Sigmoid colon (tissue), 7 donors: ENCODE measurements at places on chromosomes 7 and 10. TPM values are rescaled to one million over a fixed set of nuclear protein-coding genes. Genes with fewer than 3 reads are reported as not detected.

NME8 gene
- 0.36 TPM for total RNA-seq

DNA sequence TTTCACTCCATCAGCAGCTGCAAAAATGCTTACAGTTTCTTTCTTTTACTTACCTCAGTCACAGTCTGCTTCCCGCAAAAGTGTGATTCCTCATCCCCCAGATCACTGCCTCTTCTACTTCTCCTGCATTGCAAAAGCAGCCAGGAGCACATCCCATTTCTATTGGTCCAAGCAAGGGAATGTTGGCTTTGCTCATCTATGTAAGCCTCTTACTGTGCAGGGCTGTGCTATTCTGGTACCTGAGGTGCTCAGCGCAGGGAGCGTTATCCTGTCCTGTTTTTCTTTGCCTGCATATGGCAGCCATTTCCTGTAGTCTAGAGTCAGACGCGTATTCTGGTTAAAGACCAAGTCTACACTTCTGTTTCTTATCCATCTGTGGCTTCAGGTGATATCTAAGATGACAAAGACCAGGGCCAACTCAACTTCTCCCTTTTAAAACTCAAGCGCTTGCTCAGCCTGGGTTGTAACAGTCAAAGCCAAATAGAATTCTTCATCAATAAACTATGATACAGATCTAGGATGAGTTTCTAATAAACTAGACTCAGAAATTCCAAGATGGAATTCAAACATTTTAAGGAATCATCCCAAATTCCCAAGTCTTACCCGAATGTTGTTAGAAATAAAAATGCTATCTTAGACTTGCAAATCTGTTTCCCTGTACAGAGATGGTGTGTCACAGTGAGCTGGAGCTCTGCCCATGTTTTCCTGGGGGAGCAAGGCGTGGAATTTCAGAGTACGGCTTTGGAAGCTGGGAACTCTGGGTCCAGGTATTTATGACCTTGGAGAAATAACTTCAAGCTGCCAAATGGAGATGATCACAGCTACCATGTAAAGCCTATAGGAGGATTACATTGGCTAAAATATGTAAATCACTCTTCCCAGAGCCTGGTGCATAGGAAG lies 6.1 kb upstream of the RBM17 start:
- no peak for DNase-seq

DNA sequence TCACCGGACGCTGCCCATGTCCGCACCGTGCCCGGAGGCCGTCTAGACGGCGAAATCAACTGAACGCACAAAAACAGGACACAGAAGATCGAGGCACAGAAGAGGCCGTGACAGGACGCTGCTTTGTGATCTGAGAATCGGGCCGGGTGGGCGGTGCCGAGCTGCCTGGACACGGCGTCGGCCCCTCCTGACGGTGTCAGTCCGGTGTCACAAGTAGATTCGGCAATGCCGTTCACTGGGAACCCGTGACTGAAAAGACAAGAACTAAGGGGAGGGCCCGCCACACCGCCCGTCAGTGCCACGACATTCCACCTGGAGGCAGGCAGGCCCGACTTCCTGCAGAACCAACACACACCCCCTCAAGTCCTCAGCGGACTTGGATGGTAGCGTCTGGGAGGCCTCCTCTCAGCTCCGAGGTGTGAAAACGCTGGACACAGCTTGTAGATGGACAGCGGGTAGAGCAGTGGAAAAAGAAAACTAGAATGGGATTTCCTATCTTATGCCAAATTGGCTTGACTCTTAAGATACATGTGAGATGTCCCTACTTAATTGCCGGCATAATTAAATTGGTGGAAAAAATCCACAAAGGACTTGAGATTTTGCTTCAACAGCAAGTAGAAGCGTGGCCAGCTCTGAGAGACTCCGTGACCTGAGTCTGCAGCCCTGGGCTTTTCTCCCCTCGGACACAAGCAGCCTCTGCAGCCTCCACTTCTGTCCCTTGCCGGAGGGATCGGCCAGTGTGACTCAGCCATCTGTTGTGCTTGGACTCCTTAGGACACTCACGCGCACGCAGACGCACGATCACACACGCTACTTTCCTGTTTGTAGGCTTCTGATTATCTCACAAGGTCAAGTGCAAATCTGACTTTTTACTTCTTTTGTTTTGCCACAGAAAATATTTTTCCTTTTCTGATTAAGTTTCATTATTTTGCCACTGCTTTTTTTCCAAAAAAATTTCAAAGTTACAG lies 269.0 kb downstream of the DIP2C start:
- no peak for DNase-seq

ADGRA1 gene
- total RNA-seq: under 0.01 TPM

- no peak for DNase-seq
Observed at GRCh38 chr7:43538404-43538771, 44.5 kb upstream of the STK17A start.

CAMK1D gene
- total RNA-seq: 10.2 TPM

GRCh38 chr7:18421297-18422002 lies 74.1 kb upstream of the HDAC9 start:
- no peak for DNase-seq

AGR3 gene
- total RNA-seq: not detected

LRGUK gene
- total RNA-seq: 0.28 TPM

DNA sequence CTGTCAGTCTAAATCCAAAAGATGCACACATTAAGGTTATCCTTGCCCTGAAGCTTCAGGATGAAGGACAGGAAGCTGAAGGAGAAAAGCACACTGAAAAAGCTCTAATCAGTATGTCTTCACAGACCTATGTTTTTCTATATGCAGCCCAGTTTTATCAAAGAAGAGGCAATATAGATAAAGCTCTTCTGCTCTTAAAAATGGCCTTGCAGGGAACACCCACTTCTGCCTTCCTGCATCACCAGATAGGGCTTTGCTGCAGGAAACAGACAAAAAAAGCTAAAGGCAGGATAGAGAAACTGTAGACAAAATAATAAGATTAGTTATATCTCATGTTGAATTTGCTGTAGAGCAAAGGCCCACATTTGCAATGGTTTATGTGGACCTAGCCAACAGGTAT lies 14.9 kb upstream of the IFIT1B start:
- no peak for DNase-seq

GRCh38 chr10:6033954-6034353 lies 28.2 kb downstream of the IL2RA start:
- peak; percentile 20 for DNase-seq

CTAGE4 gene
- total RNA-seq: 1.8 TPM

DNA sequence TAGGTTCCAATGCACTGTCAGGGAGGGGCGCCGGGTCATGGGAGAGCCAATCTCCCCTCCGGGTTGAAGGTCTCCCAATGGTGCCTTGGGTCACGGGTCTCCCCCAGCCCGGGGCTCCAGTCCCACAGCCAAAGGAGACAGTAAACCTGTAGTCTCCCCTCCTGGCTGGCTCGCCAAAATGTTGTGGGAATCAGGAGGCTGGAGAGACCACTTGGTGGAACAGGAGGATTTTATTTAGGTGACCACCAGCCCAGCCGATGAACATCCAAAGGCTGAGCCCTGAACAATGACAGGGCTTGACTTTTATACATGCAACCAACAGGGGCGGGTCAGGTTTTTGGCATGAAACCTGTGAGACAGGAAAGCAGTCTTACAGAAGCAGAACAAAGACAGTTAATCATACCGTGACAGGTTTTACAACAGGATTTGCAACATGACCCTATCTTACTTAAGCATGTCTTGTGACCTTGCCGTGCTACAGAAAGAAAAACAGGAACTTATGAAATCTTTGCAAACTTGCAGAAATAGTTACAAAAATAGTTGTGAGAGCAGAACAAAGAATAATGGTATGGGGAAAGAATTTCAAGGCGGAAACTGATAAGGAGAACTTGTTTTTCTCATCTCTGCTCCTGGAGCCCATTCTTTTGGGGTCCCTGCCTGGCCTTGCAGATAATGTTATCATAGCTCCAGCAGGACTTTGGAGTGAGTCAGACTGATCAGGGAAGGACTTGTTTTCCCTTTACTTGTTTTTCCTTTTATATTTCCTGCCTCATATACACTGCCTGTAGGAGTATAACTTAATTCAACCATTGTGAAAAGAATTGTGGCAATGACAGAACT lies 7.1 kb downstream of the ERV3-1 start:
- no peak for DNase-seq

MACROH2A2 gene
- total RNA-seq: 14.9 TPM

GRCh38 chr7:156768698-156769472 lies 124.1 kb downstream of the LMBR1 start:
- no peak for DNase-seq

WNT8B gene
- not detected for total RNA-seq

GRCh38 chr7:156861212-156861611 lies 31.8 kb downstream of the LMBR1 start:
- no peak for DNase-seq

DNA sequence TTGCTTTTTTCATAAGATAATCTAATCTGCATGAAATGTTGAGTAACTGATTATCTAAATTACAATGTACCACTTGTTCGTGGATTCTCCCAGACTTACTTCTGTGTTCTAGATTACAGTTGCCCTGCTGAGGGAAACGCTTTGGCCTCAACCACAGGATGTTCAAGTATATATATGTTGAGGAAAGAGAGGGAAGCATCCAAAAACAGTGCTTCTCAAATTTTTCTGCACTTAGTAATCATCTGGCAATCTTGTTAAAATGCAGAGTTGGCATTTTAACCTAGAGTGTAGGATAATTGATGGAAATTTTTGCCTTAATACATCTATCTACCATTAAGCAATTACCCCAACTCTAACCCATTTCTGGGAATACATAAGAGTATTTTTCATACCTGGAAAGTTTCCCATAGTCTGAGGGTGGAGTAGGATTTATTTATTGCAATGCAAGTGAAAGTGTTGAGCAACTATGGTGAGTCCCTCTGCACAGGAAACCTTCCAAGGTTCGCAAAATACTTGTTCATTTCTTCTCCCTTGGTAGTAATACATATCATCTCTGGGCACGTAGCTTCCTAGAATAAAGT lies 59.6 kb upstream of the C1GALT1 start:
- no peak for DNase-seq

NEUROG3 gene
- total RNA-seq: not detected

DYNC1I1 gene
- 37.8 TPM for total RNA-seq

RBP4 gene
- 16.8 TPM for total RNA-seq

FGFBP3 gene
- total RNA-seq: 0.27 TPM

GRCh38 chr10:47335906-47336305 lies 12.3 kb upstream of the RBP3 start:
- peak; percentile 30 for DNase-seq

DNA sequence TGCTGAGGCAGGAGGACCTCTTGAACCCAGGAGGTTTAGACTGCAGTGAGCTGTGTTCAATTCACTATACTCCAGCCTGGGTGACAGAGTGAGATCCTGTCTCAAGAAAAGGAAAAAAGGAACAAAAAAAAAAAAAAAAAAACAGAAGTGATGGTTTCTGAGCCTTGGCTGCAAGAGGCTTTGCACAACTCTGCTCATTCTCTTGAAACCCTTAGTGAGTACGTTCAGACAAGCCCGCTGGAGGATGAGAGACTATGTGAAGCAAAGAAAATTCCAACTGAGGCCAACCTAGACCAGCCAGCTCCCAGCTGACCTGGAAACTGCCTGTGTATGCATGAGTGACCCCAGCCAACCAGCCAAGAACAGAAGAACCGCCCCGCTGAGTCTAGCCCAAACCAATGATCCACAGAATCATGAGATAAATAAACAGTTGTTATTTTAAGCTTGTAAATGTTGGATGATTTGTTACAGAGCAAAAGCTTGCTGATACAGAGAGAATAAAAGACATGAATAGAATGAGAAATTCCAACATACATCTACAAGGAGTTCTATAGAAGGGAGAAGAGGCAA lies 50.6 kb upstream of the FZD9 start:
- no peak for DNase-seq

GRCh38 chr7:103009466-103010185 lies 65.0 kb downstream of the FBXL13 start:
- no peak for DNase-seq

SEC31B gene
- 19.4 TPM for total RNA-seq

ITGB8 gene
- total RNA-seq: 21.2 TPM

DNA sequence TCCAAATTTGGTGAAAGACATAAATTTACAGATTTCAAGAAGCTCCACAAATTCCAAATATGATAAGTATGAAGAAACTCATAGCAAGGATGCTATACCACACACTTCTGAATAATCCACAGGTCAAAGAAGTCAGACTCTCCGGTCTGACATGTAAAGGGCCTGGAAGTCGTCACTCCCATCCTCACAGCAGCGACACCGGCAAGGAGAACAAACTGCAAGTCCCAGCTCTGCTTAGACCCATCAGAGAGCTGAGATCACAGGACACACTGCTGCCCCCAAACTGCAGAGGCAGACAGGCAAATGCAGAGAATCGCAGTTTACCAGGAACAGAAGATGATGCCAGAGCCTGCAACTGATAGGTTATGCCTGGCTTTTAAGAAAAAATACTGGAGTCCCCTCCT lies 62.0 kb downstream of the AMZ1 start:
- DNase-seq: no peak

DRGX gene
- not detected for total RNA-seq

- no peak for DNase-seq
Observed at GRCh38 chr10:132616170-132616995, 78.8 kb downstream of the INPP5A start.

DUS4L gene
- 5.4 TPM for total RNA-seq

DNA sequence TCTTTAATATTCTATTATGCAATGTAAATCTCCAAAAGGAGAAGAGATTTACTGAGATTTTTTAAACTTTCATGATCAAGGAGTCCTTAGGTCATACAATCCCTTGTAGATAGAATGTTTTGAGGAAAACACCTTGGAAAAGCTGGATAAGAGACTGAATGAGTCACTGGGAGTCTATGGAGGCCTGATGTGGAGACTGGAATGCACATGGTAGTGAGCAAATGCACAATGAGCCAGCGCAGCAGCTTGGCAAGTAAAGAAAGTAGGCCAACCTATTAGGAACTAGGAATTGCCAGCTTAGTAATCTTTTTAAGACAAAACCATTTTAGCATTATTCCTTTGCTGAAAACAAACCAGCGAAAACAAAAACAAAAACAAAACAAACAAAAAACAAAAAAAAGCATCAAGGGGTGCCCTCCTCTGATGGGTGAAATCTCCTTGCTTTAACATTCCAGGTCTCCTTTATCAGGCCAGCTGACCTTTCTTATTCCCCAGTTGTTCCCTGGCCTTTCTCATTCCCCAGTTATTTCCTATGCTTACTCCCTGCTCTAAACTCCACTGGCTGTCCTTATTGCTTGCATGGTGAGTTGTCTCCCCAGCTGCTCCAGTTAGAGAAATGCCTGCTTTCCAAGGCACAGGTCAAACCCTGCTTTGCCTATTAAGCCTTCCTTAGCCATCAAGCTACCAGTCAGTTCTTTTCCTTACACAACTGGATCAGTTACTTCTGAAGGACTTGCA lies 135.8 kb downstream of the PLCE1 start:
- DNase-seq: no peak

DNA sequence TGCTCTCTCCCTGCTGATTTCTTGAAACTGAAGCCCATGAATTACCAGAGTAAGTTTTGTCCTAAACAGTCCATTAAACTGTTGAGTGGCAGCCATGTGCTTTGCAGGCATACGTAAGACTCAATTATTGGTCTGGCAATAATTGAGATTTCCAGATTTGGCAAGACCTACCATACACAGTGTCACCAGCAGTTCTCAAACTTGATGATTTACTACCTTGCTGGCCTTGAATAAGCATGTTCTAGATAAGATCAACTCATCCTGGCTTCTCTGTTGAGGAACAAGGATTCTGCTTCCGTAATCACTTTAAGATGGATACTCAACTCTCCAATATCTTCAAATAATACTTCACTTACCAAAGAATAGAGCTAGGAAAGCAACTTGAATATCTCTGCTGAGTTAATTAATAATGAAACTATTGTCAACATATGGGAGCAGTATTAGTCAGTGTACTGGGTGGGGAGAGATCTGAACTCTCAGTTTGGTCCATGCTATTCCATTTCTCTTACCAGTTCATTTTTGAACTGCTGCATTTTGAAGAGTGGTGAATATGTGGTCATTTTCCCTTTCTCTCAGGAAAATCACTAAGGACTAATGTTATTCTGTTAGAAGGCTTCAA lies 181.4 kb downstream of the IPMK start:
- no peak for DNase-seq

GRM3 gene
- not detected for total RNA-seq
